ENCODE measurements at places on chromosomes 4 and X.

- DNase-seq, result no peak
Measured at GRCh38 chrX:31366041-31366440, 294.2 kb upstream of the FTHL17 start.

GRCh38 chr4:3599951-3600350 lies 67.7 kb upstream of the LRPAP1 start:
- no peak for DNase-seq

- DNase-seq, result peak; percentile 56
Measured at GRCh38 chrX:41922431-41923151, 763 bp downstream of the CASK start.

- no peak for DNase-seq
Measured at GRCh38 chr4:87053176-87053658, 118.4 kb downstream of the AFF1 start.

GRCh38 chr4:181536811-181537434 lies 706.3 kb upstream of the TENM3 start:
- DNase-seq, result no peak

DNA sequence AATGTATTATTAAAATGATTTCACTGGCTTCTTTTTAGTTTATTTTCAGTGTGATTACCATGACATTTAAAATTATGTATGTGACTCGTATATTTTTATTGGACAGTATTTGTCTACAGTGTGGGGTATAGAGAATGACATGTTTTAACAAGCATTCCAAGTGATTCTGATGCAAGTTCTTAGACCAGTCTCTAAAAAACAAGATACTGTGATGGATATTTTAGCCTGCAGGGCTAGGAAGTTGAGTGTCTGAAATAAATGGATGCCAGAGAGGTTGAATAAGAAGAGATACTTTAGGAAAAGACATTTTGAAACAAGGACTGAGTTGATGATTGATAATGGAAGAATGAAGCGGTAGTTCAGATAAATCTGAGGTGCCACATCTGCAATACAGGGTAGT lies 3.5 kb upstream of the MAD2L1 start:
- no peak for DNase-seq

DNA sequence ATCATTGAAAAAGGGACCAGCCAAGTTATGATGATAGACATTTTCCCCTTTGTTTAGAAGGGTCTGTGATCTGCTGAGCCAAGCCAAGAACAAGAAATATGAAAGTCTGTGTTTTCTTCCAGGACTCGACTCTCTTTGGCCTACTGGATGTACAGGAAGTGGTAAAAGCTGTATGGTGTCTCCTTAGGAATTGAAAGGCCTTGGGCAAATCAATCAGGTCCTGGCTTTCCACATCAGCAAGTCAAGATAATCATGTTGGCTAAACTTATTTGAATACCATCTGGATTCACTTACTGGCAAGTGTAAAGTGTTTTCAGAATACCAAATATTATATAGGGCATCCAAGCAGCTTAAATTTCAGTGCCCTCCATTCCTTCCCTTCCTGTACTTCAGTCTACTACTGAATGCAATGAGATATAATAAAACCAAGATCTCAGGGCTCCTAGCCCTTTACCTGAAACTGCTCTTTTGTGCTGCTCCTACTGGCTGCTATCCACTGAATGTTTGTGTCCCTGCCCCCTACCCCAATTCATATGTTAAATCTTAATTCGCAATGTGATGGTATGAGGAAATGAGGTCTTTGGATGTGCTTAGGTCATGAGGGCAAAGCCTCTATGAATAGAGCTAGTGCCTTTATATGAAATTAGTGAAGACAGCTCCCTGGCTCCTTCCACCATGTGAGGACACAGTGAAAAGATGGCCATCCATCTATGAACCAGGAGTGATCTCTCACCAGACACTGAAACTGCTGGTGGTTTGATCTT lies 578.0 kb downstream of the SPRY1 start:
- peak; percentile 30 for DNase-seq

- DNase-seq, result peak; percentile 81
Measured at GRCh38 chrX:18354369-18355223, at the start of gene SCML2. Gene SCML2 (minus strand): TSS chrX:18354688. CDS start chrX:18334071, 20,617 bp downstream.

DNA sequence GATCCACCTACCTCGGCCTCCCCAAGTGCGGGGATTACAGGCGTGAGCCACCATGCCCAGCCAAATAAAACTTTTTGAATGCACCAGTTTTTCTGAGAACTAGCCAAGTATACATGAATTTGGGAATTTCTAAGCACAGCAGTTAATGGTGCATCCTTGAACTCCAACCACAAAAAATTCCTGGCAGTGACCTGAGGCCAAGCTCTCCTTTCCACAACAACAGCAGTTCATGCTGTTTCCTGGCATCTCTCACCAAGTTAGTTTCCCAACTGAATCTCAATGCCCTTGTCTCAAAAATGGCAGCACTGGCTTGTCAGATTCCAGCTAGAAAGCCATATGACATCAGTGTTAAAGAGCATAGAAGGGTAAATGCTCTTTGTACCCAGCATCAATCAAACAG lies 15.9 kb upstream of the XKRX start:
- no peak for DNase-seq

- DNase-seq, result peak; percentile 1
Measured at GRCh38 chr4:156941940-156942548, 29.6 kb downstream of the PDGFC start.

GRCh38 chr4:154033921-154034320 lies 245.0 kb upstream of the SFRP2 start:
- no peak for DNase-seq

DNA sequence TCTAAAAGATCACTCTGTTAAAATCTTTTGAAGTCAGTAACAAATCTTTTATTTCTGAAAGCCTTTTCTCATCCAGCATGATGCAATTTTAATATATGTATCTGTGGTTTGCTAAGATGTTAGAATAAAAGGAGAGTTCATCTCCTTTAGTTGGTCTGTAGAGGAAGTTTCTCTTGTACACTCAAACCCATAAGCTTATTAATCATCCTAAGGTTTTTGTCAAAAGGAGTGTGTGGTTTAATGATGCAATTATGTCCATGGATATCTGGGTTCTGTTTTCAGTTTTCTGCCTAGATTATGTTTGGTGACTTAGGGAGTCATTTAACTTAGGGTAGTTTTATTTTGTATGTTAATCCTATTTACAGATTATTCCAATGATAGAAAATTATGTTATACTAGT lies 52.1 kb upstream of the NDST4 start:
- no peak for DNase-seq
